NCI-H460 (cell line): ENCODE measurements at places on chromosomes 11 and 22. TPM values are rescaled to one million over a fixed set of nuclear protein-coding genes. Genes with fewer than 3 reads are reported as not detected.

KCNK4 gene
- 0.10 TPM in 1 of 2 replicates, not detected in the other for total RNA-seq

PRG2 gene
- total RNA-seq: not detected in 2 replicates

SPCS2 gene
- 54.0 and 81.9 TPM in 2 replicates for total RNA-seq

OR6A2 gene
- 0.23 TPM in 1 of 2 replicates, not detected in the other for total RNA-seq

LRRC32 gene
- total RNA-seq: 0.05 TPM in 1 of 2 replicates, not detected in the other

TMEM191C gene
- 0.37 and 2.4 TPM in 2 replicates for total RNA-seq

TRIM49C gene
- total RNA-seq: not detected in 2 replicates

BAIAP2L2 gene
- not detected in 2 replicates for total RNA-seq

NTM gene
- 2.3 and 3.7 TPM in 2 replicates for total RNA-seq

RFPL1 gene
- not detected in 2 replicates for total RNA-seq

ELF5 gene
- not detected in 2 replicates for total RNA-seq

MS4A12 gene
- not detected in 2 replicates for total RNA-seq
